ENCODE measurements at places on chromosomes 6 and 20.

- DNase-seq = no peak
Measured at GRCh38 chr6:5025911-5026819, 22.3 kb upstream of the RPP40 start.

GRCh38 chr6:1426416-1426815, 37.0 kb downstream of the FOXF2 start:
- DNase-seq = no peak

DNA sequence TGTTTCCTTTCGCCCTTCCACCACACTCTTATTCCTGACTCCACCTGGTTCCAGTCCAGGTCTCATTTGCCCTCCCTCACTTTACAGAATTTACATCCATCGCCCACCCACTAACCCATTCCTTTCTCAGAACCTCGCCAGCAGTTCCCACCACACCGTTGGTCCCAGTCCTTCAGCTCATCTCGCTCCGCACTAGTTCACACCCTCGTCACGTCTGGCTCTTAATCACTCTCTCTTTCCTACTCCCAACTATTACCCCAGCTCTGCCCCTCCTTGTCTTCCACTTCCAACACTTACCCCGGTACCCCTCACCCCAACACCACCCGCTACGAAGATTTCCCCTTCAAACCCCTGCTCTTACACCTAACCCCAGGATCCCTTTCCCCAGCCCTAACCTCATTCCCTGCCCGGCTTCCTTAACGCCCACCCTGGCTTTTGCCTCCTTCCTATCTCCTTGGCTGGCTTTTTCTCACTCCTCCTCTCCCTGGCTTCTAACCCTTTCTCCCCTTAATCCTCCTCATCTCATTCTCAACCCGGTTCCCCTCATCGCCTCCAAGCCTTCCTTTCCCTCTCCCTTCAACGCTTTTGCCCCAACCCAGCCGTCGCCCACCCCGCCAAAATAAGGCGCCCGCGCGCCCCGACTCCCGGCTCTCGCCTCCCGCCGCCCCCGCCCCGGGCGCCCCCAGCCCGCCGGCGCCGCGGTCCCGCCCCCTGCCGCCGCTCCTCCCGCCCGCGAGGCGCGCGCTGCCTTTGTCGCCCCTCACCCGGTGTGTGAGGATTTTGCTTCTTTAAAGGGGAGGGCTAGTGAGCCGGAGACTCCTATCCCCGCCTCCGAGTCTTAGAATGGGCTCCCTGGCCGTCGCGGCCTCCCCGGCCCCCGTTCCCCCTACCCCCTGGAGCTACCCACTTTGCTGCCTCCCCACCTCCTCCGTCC, 542 bp downstream of the USP49 start:
- no peak for DNase-seq

DNA sequence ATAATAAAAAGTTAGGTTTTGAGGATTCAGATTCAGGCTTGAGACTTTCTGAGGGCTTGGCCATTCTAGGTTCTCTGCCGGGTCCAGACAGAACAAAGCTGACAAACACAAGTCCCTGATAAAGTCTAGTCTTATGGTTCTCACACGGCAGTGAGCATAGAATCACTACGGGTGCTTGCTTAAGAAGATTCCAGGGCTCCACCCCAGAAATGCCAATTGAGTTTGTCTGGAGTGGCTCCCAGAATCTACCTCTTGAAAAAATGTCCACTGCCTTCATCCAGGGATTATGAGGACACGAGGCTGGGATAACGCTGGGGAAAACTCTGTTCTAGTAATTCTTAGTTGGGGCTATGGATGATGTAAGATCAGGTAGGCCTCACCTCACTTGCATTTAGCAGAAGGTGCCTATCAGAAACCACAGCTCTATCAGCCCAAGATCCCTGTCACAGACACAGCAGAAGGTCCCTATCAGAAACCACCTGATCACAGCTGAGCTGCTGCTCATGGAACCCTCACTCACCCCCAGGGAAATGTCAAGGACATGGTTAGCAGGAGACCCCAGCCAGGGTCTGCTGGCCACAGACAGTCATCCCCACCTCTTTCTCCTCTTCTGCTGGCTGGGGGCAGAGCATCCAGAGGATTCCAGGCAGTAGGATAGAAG, 52.3 kb downstream of the RAB44 start:
- DNase-seq = no peak

DNA sequence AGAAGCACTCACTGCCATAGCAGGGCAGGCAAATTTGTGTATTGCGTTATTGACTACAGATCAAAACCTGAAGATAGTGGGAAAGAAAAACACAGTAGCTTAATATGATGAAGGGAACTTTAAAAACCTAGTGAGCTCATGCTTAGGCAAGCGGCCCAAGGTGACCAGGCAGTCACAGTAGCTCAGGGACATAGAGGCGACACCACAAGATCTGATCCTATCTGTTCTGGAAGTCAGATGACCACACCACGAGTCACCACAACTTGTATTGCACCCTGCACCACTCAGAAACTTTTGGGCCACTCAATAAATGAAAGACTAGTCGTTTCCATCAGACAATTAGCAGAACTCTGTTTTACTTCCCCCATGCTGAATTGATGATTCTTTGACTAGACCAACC, 4.9 kb downstream of the CLIC5 start:
- no peak for DNase-seq

GRCh38 chr20:33772439-33772838, 38.7 kb upstream of the CHMP4B start:
- no peak for DNase-seq

GRCh38 chr20:40638414-40638813, 50.6 kb downstream of the MAFB start:
- no peak for DNase-seq

GRCh38 chr6:170244721-170245474, 46.0 kb downstream of the DLL1 start:
- DNase-seq = no peak

- DNase-seq = peak; percentile 86
Measured at GRCh38 chr6:155026022-155026705, 31.0 kb downstream of the TIAM2 start.

DNA sequence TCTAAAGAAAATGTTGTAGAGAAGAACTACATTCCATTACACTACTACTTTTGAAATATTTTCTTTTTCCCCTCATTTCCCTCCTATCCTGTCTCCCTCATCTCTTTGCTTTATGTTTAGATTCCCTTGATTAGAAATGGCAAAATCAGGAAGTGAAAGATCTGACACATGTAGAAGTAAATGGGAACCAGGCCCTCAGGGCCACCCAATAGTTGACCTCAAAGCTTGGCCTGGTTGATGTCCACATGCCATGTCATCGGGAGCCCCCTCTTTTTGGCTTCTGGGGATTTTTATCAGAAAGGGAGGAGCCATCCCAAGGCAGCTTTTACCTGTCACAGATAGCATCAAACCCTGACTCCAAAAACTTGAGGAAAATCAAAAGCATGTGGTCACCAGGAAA, 168.3 kb upstream of the ECI2 start:
- DNase-seq = no peak

DNA sequence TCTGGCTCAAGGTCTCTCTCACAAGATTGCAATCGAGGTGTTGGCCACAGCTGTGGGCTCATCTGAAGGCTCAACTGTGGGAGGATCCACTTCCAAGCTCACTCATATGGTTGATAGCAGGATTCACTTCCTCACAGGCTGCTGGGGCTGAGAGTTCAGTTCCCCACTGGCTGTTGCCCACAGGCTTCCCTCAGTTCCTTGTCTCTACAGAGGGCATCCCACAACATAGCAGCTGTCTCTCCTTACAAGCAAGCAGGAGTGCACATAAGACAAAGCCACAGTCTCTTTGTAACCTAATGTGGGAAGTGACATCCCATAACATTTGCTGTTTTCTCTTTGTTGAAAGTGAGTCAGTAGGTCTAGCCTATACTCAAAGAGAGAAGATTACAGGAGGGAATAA, 14.0 kb downstream of the SPATS1 start:
- DNase-seq = no peak

DNA sequence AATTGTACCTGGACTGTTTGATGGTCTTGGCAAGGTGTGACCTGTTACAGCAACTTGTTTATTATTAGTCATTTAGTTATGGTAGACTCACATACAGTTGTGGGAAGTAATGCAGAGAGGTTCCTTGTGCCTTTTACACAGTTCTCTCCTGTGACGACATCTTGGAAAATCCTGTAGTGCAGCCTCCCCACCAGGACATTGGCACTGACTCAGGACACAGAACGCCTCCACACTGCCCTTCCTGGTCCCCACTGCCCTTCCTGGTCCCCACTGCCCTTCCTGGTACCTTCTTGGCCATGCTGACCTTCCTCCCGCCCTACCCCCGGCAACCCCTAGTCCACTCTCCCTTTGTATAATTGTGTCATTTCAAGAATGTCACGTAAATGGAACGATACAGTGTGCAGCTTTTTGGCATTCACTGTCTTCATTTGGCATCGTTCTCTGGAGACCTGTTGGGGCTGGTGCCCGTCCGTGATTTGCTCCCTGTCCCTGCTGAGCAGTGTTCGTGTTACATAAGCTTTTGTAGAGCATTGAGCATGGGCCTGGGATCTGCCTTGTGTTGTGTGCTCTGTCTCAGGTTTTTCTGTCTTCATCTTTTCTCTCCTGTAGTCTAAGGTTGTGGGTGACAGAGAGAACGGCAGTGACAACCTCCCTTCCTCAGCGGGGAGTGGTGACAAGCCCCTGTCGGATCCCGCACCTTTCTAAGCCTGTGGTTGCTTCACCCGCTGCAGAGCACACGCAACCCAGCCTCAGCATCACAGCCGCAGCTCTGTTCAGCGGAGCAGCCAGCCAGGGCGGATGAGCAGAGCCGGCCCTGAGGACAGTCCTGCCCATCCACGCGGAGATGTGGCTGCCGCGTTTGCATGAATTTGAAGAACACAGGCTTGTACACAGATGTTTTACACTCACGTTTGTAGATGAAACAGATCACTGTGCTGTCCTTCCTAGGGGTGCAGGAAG, 5.4 kb upstream of the DNAJC5 start:
- DNase-seq = no peak

DNA sequence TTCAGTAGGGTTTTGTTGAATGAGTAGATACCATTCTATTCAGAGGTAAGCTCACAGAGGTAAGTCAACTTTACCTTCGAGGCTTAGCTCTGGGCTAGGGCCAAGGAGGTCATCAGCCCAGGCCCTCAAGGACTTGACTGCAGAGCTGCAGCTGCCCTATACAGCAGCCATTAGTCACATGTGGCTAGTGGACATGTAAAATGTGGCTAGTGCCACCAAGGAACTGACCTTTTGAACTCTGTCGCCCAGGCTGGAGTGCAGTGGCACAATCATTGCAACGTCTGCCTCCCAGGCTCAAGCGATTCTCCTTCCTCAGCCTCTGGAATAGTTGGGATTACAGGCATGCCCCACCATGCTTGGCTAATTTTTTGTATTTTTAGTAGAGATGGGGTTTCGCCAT, 47.9 kb upstream of the EPB41L1 start:
- peak; percentile 54 for DNase-seq

DNA sequence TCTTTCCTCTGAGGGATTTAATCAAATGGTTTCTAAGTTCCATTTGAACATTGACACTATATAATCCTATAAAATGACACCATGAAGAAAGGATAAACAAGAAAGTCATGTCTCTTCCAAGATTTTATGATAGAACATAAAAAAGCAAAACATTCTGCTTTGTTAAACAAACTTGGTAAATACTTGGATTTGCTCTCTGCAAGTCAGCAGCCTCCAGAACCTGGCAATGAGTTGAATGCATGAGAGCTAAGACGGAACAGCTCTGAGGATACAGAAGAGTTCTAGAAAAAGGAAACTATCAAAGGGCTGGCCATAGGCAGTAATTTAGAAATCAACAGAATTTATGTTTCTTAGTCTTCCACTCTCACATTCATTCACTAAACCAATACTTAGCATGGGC, 656.0 kb upstream of the ID4 start:
- DNase-seq = no peak

- DNase-seq = no peak
Measured at GRCh38 chr6:166544296-166544605, 42.2 kb downstream of the RAMACL start.

GRCh38 chr6:70717038-70717801, 49.5 kb downstream of the SMAP1 start:
- DNase-seq = no peak

Data from RCC 7860 (cell line).